ENCODE measurements at places on chromosomes 3 and 15. TPM values are rescaled to one million over a fixed set of nuclear protein-coding genes. Genes with fewer than 3 reads are reported as not detected.
A peak's percentile ranks its signal among the peaks of the same experiment; 100 is the strongest.

MESP2 gene
- total RNA-seq, result not detected

CYP1A2 gene
- total RNA-seq, result not detected

GRK7 gene
- 0.22 TPM for total RNA-seq

RTP3 gene
- not detected for total RNA-seq

SPINT1 gene
- total RNA-seq, result 1.0 TPM

GOLGA8R gene
- 1.5 TPM for total RNA-seq

AQP9 gene
- 0.31 TPM for total RNA-seq

FBXL2 gene
- not detected for total RNA-seq

SLITRK3 gene
- total RNA-seq, result not detected

IL5RA gene
- 0.99 TPM for total RNA-seq

DNA sequence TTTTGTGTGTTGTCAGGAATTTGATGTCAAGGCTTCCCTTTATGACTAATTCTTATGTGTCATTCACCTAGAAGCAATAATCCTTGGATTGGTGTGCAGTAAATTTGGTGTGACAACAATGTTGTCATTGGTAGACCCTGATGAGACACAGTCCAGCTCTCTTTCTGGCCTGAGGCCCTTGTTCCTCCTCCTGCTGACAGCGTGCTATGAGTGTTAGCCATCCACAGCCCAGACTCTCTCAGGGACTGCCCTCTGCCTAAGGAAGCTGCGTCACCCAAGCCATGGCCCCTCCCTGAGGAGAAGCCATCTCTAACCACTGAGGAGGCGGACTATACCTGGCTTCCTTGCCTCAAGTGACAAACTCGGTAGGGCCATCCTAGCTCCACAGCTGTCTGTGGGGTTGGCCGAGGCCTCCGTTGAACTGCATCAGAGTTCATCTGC is 13.3 kb upstream of the TM4SF1 start:
- H3K27me3 ChIP-seq, result no peaks in the 10 kb centered on the region
- no peaks in the 10 kb centered on the region for H3K4me1 ChIP-seq
- H3K36me3 ChIP-seq, result no peaks in the 10 kb centered on the region
- H3K4me3 ChIP-seq, result no peak overlapping the region

GRCh38 chr15:85284497-85284896 is 95.9 kb upstream of the AKAP13 start:
- no peak for DNase-seq
- H3K27me3 ChIP-seq, result no peaks in the 10 kb centered on the region
- H3K4me1 ChIP-seq, result no peaks in the 10 kb centered on the region
- no peak overlapping the region for H3K4me3 ChIP-seq

DNA sequence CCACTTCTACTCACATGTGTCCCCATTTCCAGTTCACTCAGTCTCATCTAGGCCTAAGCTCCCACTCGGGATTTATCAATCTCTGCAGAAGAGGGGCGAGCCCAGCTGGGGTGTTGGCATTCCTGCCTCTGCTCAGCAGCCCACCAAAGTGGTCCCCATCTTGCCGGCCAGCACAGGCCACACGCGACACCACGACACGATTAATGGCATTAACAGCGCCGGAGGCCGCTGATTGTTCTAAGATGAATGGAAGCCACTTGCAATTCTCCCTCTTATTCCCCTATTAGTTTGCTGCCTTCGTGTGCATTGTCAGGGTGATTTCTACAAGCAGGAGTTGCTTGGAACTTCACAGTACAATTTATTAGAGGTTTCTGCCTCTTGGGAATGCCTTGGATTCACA is 477.3 kb downstream of the SHQ1 start:
- H3K4me1 ChIP-seq, result peaks cover 9% of the 10 kb centered on the region
- H3K4me3 ChIP-seq, result no peak overlapping the region
- no peak for DNase-seq
- no peaks in the 10 kb centered on the region for H3K27me3 ChIP-seq
- H3K36me3 ChIP-seq, result no peaks in the 10 kb centered on the region

GRCh38 chr3:72519946-72520604 is 328.2 kb downstream of the SHQ1 start:
- H3K36me3 ChIP-seq, result no peaks in the 10 kb centered on the region
- no peak overlapping the region for H3K27ac ChIP-seq
- H3K4me1 ChIP-seq, result no peaks in the 10 kb centered on the region

GRCh38 chr3:69273896-69274295 is 112.0 kb downstream of the FRMD4B start:
- no peak overlapping the region for H3K4me3 ChIP-seq
- no peaks in the 10 kb centered on the region for H3K36me3 ChIP-seq

GRCh38 chr15:66004618-66005262 is 135.4 kb downstream of the RAB11A start:
- no peaks in the 10 kb centered on the region for H3K36me3 ChIP-seq
- DNase-seq, result no peak
- no peak overlapping the region for H3K4me3 ChIP-seq
- H3K27me3 ChIP-seq, result no peaks in the 10 kb centered on the region
- H3K4me1 ChIP-seq, result no peaks in the 10 kb centered on the region
- no peak overlapping the region for H3K27ac ChIP-seq

DNA sequence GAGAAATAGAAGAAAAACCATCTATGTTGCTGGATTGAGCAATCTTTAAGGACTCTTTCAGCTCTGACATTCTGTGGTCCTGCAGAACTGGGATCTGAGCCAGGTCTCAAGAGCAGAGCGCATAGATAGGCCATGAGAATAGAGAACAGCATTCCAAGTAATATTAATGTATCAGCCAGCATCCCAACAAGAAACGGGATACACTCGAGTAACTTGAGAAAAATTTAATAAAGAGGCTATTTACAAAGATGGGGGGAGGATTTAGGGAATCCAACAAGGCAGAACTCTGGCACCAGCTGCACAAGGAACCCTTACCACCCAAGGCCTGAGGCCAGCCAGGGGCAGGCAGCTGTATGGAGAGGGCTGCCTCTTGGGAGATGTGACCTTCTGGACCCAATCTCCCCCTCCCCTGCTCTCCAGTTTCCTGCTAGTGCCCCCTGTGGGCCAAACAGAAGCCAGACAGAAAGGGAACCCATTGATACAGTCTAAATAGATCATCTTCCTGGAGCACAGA is 8.2 kb downstream of the TMOD2 start:
- H3K27ac ChIP-seq, result no peak overlapping the region
- no peaks in the 10 kb centered on the region for H3K36me3 ChIP-seq
- H3K4me1 ChIP-seq, result no peaks in the 10 kb centered on the region
- DNase-seq, result no peak

GRCh38 chr3:177658354-177658753 is 461.1 kb upstream of the TBL1XR1 start:
- no peaks in the 10 kb centered on the region for H3K36me3 ChIP-seq
- no peaks in the 10 kb centered on the region for H3K4me1 ChIP-seq
- no peak overlapping the region for H3K27ac ChIP-seq

- no peak overlapping the region for H3K27ac ChIP-seq
- no peak overlapping the region for H3K4me3 ChIP-seq
- H3K4me1 ChIP-seq, result peaks cover 7% of the 10 kb centered on the region
- H3K27me3 ChIP-seq, result no peaks in the 10 kb centered on the region
- DNase-seq, result no peak
- no peaks in the 10 kb centered on the region for H3K36me3 ChIP-seq
Observed at GRCh38 chr3:126480206-126480605, 4.5 kb upstream of the ZXDC start.

DNA sequence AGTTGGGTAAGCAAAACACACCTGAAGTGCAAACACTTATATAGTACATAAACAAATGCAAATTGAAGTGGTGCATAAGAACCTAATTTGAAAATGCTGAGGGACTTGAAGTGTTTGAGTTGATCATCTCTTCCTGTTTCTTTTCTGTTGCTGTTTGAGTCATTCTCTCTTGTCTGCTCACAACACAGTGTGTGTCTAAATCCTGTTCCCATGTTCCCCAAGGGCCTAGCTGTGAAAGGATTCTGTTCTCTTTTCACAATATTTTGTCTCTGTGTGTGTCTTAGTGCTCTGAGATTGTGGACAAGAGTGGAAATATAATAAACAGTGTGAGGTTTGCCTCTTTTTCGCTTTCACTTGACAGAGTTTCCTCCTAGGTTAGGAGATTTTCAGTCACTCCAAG is 6.1 kb downstream of the CD96 start:
- H3K36me3 ChIP-seq, result peaks cover 28% of the 10 kb centered on the region
- no peaks in the 10 kb centered on the region for H3K27me3 ChIP-seq
- peak overlapping the region; percentile 69 for H3K27ac ChIP-seq
- DNase-seq, result no peak
- peaks cover 54% of the 10 kb centered on the region for H3K4me1 ChIP-seq

- no peak overlapping the region for H3K27ac ChIP-seq
- DNase-seq, result no peak
- H3K4me1 ChIP-seq, result peaks cover 3% of the 10 kb centered on the region
Observed at GRCh38 chr3:127560051-127560787, 30.3 kb downstream of the TPRA1 start.

GRCh38 chr3:54213907-54214306 is 91.6 kb downstream of the CACNA2D3 start:
- DNase-seq, result no peak
- H3K4me3 ChIP-seq, result no peak overlapping the region
- H3K4me1 ChIP-seq, result no peaks in the 10 kb centered on the region

DNA sequence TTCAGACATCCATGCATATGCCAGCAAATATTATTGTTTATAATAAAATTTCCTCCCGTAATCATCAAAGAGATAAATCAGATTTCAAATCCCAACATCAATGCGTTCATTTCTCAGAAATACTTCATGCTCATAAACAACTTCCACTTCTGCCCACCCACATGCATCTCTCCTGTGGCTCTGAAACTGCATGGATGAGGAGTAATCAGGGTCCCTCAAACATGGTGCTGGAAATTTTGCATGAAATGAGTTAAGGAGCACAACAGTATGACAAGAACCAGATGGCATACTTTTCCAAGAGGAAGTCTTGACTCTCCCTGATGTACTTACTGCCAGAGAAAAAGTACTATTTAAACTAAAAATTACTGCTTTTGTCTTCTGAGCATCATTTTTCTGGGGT is 26.9 kb upstream of the MFSD1 start:
- no peaks in the 10 kb centered on the region for H3K4me1 ChIP-seq
- no peak overlapping the region for H3K27ac ChIP-seq
- no peak overlapping the region for H3K4me3 ChIP-seq
- no peaks in the 10 kb centered on the region for H3K36me3 ChIP-seq
- DNase-seq, result no peak

DNA sequence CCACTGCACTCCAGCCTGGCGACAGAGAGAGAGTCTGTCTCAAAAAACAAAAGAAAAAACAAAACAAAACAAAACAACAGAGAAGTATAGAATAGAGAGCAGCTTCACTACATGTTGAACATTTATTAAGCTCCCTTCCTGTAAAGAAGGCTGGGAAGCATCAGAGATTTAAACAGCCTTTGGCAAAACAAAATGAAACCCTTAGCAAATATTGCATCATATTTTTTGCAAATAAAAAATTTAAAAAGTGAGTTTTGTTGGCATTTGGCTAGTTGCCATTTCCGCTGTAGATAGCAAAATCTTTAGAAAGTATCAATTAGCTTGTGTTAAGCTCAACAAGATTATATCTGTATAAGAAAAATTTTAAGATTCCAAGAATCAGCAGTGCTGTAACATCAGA is 151.2 kb downstream of the SERPINI1 start:
- no peaks in the 10 kb centered on the region for H3K4me1 ChIP-seq
- H3K4me3 ChIP-seq, result no peak overlapping the region
- no peaks in the 10 kb centered on the region for H3K36me3 ChIP-seq

GRCh38 chr15:51303462-51303980 is 34.9 kb downstream of the CYP19A1 start:
- H3K36me3 ChIP-seq, result no peaks in the 10 kb centered on the region
- no peaks in the 10 kb centered on the region for H3K4me1 ChIP-seq
- H3K27me3 ChIP-seq, result no peaks in the 10 kb centered on the region
- no peak for DNase-seq
- H3K4me3 ChIP-seq, result no peak overlapping the region

DNA sequence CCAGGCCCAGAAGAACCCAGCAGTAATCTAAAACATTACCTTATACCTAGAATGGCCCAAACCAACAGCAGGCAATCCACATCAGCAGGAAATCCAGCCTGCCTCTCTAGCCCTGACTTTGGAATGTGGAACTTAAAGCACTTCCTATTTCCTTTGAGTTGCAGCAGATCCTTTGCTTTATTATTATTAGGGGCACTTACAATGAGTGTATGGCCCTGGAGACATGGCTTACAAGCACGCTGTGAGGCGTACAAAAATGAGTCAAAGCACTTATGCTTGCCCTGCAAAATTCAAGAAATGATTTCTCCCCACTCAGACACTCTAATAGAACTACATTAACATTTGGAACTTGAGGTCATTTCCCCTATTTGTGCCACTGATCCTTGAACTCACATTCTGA is 9.5 kb upstream of the KNSTRN start:
- no peak overlapping the region for H3K27ac ChIP-seq
- DNase-seq, result no peak
- H3K36me3 ChIP-seq, result no peaks in the 10 kb centered on the region
- no peaks in the 10 kb centered on the region for H3K27me3 ChIP-seq

- H3K4me3 ChIP-seq, result no peak overlapping the region
- H3K27me3 ChIP-seq, result no peaks in the 10 kb centered on the region
- DNase-seq, result no peak
- no peaks in the 10 kb centered on the region for H3K4me1 ChIP-seq
Observed at GRCh38 chr15:47003568-47003967, 713.7 kb upstream of the SEMA6D start.

All from CD4-positive, alpha-beta T cell (primary cell).